ENCODE measurements at places on chromosomes 7 and 10.

GRCh38 chr10:129253865-129254179, 213.2 kb upstream of the MGMT start:
- DNase-seq: no peak

GRCh38 chr7:99331002-99331401, 5.3 kb downstream of the ARPC1A start:
- no peak for DNase-seq

GRCh38 chr7:142535123-142535779, 214.0 kb upstream of the PRSS1 start:
- DNase-seq: peak; percentile 20

- no peak for DNase-seq
These were observed 80.5 kb downstream of the IDE start for GRCh38 chr10:92493362-92493761.

DNA sequence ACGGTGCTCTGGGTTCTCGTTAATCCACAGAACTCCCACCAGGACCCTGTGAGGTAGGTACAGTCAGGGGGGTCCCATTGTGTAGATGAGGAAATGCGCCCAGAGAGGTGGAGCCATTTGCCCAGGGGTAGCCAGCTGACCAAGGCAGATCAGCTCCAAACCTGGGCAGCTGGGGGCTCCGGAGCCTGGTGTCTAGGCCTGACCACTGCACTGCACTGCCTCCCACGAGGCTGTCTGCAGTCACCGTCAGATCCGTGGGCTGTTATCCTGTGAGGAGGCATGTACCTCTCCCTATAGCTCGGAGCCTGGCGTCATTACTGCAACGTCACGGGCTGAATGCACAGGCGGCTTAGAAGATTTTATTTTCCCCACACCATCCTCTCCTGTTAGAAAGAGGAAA, 411.8 kb upstream of the FOXK1 start:
- no peak for DNase-seq

GRCh38 chr10:104548090-104548489, 93.0 kb upstream of the SORCS3 start:
- no peak for DNase-seq

DNA sequence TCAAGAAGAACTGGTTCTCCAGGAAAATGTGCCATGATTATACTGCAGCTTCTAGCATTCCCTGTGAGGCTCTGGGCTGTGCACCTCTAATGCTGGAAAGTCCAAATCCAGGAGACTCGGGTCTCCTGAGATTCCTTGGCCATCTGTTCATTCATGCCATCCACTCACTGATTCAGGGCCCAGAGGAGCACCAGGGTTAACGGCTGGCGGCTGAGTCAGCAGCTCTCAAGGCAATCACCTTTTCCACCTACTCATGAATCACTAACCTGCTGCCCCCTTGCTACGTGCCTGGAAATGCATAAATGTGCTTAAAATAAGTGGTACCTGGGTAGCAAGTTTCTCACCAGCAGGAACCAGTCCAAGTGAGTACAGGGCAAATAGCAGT, 132.7 kb downstream of the KCNMA1 start:
- DNase-seq: no peak

DNA sequence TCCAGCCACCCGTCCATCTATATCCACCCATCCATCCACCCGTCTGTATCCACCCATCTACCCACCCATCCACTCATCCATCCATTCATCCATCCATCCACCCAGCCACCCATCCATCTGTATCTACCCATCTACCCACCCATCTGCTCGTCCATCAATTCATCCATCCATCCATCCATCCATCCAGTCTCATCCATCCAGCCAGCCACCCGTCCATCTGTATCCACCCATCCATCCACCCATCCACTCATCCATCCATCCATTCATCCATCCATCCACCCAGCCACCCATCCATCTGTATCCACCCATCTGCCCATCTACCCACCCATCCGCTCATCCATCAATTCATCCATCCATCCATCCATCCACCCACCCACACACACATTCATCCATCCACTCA, 73.2 kb downstream of the UNCX start:
- no peak for DNase-seq
